ENCODE measurements at places on chromosomes 3 and 15.
A peak's percentile ranks its signal among the peaks of the same experiment; 100 is the strongest.

DNA sequence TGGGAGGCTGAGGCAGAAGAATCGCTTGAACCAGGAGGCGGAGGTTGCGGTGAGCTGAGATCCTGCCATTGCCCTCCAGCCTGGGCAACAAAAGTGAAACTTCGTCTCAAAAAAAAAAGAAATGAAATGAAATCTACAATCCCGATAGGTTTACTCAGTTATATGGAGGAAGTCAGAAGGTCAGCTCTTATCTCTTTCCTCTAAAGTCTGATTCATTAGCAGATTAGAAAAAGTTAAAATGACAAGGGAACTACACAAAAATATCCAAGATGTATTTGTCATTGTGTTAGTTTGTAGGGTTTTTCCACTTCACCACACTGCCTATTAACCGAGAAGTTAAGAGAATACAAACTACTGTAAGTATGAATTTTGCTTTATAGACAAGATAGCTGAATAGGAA lies 420.6 kb downstream of the SHQ1 start:
- DNase-seq, result no peak

GRCh38 chr15:35519541-35520149 lies 26.3 kb downstream of the DPH6 start:
- DNase-seq, result no peak

- no peak for DNase-seq
These were observed 63.3 kb downstream of the ATP8B4 start for GRCh38 chr15:50055750-50056157.

DNA sequence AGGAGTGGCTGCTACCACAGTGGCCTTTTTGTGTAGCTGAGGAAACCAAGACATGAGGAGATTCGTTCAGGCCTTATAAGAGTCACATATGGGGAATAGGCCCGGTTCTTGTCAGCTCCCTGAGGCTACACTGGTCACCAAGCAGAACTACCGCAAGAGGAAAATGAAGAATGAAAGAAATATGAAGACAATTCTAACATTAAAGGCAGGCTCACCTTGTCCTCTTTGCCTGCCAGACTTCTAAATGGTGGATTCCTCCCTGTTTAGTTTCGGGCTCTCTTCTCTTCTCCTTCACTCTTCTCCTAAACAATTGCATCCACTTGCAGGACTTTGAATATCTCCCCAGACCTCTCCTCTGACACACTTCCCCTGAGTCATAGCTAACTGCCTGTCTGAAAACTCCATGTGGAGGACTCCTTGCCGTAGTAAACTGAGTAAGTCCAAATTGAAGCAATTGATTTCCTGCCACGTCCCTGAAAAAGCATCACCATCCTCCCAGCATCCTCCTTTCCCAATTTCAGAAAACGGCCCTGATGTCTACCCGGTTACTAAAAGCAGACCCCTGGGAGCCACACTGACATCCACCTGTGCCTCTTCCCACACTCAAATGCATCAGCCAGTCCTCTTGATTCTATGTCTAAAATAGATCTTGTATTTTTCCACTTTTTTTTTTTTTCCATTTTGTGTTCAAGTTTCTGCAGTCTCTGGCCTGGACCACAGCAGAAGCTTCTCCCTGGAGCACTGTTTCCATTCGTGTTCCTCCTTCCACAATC lies 30.3 kb upstream of the VEPH1 start:
- no peak for DNase-seq

GRCh38 chr3:36743826-36744225 lies 20.5 kb downstream of the DCLK3 start:
- DNase-seq, result no peak

GRCh38 chr3:146279013-146279412 lies 28.1 kb upstream of the PLSCR4 start:
- DNase-seq, result no peak

DNA sequence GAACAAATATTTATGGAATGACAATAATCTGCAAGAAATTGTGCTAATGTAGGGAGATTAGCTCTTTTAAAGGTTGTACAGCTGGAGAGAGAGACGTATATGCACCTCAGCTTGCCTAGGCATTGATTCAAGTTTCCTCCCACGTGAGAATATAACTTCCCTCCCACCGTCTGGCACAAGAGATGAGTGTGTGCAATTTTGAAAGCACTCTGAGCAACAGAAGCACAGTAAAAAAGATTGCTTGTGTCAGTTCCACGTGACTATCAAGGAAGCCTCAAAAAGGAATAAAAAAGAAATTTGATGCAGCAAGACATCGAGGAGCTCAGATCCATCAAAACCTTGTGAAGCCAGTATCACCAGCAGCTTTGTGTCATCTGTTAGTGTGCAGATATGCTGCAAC lies 435.3 kb downstream of the TUSC7 start:
- DNase-seq, result no peak

DNA sequence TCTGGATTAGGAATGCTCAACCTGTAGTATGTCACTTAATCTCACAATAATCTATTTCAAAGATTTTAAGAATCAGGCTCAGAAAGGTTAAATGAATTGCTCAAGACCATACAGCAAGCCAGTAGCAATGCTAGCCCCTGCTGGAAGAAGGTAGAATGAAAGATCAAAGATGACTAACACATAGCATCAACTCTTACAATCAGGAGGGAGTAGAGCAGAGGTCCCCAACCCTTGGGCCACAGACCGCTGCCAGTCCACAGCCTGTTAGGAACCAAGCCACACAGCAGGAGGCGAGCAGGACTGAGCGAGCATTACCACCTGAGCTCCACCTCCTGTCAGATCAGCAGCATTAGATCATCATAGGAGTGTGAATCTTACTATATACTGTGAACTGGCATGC lies 15.5 kb upstream of the GATM start:
- DNase-seq, result no peak

DNA sequence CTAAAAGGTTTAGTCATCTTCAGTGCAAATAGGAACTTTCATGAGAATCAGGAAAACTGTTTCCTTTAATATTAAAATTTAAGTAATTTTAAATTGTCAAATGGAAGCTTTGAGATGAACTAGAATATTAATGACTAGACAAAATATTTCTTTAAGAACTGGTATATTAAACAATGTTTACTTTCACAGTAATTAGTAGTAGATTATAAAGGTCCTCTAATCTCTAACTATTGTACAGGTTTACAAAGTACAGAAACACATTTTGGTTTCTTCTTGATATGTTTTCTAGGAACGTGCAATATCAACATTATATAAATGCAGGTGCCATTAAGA lies 138.9 kb downstream of the CLASP2 start:
- no peak for DNase-seq

- no peak for DNase-seq
These were observed 70.5 kb upstream of the SLC4A7 start for GRCh38 chr3:27554706-27555105.

GRCh38 chr3:171874251-171874681 lies 31.1 kb downstream of the TMEM212 start:
- no peak for DNase-seq

GRCh38 chr15:53693729-53694475 lies 65.6 kb downstream of the WDR72 start:
- no peak for DNase-seq

DNA sequence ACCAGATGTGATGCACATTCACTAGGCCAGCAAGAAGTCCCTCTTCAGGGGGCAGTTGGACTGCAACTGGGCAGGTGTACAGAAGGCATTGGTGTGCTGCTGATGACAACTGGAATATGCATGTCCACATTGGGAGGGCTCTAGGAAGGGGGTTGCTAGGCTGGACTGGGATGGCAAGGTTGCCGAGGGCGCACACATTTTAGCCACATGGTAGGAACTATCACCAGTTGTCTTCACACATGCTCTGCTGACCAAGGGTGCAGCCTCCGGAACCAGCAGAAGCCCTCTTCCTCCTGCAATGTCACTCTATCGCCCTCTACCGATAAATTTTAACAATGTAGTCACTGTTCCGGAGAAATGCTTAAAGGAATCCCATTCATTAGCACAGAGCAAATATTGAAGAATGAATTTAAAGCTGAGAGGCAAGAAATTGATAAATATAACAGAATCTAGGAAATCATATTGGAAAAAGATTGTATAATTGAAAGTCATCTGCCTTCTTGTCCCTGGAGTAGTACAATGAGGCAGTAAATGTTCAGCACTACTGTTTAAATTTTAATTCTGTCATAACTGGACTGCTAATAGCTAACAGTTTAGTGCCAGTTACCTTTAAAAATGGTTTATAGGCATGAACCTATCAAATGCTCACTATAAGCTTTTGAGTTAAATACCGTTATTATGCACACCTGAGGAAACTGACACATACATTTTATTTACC lies 22.6 kb upstream of the LYSMD4 start:
- DNase-seq, result peak; percentile 54

- DNase-seq, result peak; percentile 8
These were observed 167.9 kb downstream of the BBX start for GRCh38 chr3:107690522-107691138.

- peak; percentile 46 for DNase-seq
These were observed at the start of gene TMED3 for GRCh38 chr15:79310985-79311900. Gene TMED3 (plus strand): TSS chr15:79311112. CDS start chr15:79311250, 138 bp downstream.

DNA sequence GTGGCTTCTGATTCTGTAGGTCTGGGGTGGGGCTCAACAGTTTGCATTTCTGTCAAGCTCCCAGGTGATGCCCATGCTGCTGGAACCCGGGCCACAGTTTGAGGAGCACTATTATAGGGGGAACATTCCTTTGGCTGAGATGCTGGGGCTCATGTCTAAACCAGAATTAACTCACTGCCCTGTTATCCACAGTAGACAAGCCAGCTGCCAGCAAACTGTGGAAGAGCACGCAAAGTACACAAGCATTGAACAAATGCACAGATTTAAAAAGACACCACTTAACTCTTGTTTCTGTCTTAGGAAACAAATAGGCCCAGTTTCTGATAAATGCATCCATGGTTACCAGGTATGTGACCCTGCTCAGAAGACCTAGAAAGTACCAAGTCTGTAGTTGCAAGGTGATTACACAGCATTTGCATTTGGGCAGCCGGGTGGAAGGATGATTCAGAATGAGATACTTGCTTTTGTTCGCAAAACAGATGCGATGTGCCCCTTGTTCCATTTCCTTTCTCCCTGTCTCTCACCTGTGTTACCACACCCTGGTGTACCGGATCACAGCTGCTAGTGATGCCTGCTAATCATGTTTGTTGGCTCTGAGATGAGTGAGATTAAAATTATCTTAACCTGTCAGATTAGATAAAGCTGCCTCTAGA lies 12.4 kb downstream of the GYG1 start:
- no peak for DNase-seq

- no peak for DNase-seq
These were observed 125.1 kb upstream of the RGMA start for GRCh38 chr15:93214106-93214505.

- no peak for DNase-seq
These were observed at the start of gene SHC4 for GRCh38 chr15:48963524-48964113. Gene SHC4 (minus strand): TSS chr15:48963919. CDS start chr15:48963015, 904 bp downstream.

GRCh38 chr3:133089906-133090485 lies 51.8 kb downstream of the TMEM108 start:
- no peak for DNase-seq

DNA sequence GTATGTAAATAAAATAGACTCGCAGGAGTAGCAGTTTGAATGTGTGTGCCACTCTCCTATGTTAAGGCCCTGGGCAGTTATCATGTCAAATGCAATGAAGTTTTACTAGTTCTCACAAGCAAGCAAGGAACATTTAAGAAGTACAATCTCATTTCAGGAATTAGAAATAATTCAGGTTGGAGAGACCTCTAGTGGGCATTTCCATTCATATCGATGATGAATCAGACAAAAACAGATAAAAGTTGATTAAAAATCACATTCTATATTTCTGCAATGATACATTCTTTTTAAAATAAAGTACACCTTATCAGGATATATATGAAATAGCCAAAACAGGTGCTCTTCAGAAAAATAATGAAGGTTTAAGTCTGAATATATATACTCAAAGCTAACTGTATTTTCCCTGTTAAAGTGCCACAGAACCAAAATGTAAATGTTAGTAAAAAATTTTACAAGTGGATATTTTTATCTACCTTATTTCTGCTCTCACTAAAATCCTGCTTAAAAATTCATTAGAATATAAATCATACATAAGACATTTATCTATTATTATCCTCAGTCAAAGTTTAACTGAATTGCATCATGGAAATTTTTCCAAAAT lies 492.4 kb upstream of the FRG2C start:
- DNase-seq, result no peak

- DNase-seq, result no peak
These were observed 98.2 kb downstream of the CNTN6 start for GRCh38 chr3:1191026-1191425.

DNA sequence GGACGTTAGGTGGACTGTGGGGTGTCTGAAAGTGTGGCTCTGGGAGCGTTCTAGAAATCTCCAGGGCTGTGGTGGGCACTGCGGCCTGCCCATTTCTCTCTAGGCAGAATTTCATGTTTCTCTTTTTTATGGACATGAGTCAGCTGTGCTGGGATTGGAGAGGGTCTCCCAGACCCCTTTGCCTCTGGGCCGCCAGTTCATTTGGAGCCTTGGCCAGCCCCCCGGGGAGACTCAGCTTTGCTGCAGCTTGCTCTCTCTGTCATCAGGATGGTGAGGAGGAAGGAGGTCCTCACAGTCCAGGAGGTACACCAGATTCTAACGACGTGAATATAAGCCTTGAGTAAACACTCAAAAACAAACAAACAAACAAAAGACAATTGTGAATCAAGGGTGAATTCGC lies 149.6 kb upstream of the RGMA start:
- DNase-seq, result no peak

DNA sequence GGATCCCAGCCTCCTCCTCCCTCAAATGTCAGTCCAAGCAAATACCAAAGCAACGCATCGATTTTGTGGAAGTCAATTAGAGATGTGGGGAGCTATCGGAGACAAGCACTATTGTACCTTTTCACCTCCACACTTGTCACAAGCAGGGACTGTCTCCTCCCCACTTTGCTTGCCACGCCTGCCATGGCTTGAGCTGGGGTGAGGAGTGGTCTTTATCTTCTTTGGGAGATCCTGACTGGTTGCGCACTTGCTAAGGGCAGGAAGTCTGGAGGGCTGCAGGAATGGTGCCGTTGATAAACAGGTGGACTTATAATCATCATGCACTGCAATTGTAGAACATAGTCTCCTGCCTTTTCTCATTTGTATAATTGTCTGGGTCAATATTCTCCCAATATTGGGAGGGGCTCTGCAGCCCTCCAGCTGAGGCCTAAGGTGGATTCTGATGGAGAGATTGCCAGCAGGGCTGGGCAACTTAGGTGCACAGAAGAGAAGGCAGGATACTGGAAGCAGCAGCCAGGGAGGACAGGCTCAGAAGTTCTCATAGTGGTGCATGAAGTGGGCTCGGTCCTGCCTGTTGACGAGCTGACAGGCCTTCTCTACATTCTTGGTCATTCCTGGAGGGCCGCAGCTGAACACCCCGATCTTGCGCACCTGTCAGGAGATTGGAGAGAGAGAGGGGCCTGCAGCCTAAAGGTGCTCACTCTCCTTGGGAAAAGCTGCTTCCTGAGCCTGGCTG lies 20.2 kb downstream of the DUOX2 start:
- no peak for DNase-seq

- DNase-seq, result no peak
These were observed 229.1 kb downstream of the CHST2 start for GRCh38 chr3:143348486-143349327.

DNA sequence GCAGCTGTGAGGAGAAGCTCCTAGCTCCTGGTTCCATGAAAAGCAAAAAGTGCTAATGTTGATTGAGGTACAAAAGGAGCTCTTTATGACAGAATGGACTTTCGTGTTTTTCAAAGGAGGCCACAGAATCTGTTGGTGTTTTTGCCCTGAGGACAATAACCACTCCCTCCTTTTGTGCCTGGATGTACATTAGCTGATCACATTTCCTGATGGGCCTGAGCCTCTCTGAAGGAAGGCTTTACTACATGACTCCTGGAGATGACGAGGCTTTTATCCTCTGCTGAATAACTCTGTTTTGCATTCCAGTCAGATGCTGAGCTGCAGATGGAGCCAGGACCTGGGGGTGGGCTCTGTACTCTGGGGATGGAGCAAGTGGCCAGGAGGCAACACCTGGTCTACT lies 301.9 kb downstream of the CACNA2D3 start:
- DNase-seq, result no peak

GRCh38 chr3:15339786-15340215 lies 7.4 kb upstream of the SH3BP5 start:
- no peak for DNase-seq
